ENCODE measurements at places on chromosomes 5 and 9.

GRCh38 chr5:154603485-154603884, 125.5 kb upstream of the HAND1 start:
- DNase-seq, result no peak

GRCh38 chr9:131403493-131403773, 9.5 kb downstream of the PRRC2B start:
- no peak for DNase-seq

DNA sequence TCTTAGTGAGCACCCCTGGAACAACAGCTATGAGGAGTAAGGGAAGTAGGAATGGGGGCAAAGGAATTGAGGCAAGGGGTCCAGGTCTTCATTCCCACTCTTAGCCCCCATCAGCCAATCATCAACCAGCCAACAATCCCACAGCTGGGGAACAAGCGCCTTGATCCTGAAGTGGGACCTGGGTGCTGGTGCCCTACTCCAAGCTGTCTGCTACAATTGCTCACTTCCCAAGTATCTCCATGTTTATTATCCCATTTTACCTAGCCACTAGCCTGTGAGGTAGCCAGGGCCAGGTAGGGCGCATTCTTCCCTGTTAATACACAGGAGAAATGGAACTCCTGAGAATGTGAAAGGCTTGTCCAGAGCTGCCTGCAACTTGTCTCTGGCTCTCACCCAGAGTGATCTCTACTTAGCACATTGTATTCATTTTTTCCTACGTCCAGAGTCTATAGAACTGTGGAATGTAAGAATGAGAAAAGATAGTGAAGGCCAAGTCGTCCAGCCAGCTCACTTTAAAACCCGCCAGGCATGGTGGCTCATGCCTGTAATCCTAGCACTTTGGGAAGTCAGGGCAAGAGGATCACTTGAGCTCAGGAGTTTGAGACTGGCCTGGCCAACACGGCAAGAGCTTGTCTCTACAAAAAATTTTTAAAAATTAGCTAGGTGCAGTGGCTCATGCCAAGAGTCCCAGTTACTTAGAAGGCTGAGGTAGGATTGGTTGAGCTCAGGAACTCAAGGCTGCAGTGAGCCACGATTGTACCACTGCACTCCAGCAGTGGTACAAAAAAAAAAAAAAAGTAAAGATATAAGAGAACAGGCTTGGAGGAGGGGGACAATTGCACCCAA, 6.2 kb upstream of the DNAJC18 start:
- no peak for DNase-seq

DNA sequence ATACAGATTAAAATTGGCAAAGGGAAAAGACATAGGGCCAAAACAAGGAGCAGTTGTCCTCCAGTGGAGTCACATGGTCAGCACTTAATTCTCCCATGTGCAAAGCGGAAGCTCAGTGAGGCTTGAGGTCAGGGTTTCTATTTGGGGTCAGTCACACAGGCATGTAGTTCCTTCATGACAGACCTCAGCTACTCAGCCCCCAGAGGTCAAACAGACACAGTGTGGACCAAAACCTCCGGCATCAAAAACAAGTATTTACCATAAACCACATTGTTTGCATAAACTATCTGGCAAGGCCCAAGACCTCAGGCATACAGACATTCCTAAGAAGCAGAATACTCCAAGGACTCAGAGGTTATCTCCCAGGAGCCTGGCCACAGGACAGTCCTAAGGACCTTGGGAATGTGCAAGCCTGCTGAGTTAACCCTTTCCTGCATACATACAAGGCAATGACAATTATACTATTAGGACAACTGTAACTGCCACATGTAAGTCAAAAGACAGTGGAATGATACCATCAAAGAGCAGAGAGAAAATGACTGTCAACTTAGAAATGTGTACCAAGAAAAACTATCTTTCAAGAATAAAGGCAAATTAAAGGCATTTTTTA, 28.7 kb upstream of the FNIP1 start:
- DNase-seq, result no peak

- DNase-seq, result no peak
Measured at GRCh38 chr9:81344366-81344765, 345.0 kb downstream of the TLE1 start.

DNA sequence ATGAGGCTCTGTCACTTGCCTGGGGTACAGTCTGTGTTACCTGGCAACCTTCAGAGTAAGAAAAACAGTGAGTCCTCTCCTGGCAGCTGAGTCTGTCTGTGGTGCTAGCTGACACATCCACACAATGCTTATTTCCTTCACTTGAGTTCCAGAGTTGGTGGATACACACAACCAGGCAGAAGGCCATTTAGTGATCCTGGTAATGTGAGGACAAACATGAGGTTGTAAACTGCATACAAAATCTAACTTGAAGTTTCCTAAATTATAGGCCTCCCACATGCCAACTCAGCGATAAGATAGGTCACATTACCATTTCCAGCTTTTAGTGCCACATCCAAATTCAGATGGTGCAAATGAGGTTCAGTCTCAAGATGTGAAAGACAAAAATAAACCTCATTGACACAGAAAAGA, 125.5 kb downstream of the DCP2 start:
- DNase-seq, result no peak

DNA sequence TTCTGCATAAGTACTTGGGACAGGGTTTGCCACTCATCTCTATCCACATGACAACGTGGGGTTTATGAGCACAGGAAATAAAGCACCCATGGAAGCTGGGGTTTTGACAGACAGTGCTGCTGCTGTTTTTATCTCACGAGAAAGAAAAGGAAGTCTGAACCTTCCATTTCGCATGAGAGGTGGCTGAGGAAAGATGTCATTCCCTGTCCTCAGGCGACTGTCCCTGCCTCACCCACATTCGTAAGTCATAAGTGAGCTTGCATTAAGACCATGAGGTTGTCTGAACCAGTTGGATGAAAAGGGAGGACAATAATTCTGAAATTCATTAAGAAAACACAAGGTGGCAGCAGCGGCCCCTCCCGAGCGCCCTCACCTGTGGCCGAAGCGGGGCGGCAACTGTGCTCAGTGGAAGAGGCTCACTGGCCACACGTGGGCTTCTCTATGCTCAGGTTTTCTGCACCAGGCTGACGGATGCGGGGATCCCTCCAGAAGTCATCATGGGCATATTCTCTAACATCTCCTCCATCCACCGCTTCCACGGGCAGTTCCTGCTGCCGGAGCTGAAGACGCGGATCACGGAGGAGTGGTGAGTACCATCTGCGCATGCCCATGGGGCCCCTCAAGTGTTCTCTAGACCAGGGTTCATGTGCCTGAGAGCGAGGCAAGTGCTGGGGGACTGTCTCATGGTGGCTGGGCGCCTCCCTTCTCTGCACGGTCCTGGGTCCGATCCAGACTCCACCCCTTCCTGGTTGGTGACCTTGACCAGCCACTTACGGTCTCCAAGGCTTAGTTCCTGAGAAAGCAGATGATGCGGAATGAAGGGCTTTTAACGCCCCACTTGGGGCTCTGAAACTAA, 54.7 kb upstream of the SUSD3 start:
- peak; percentile 48 for DNase-seq

GRCh38 chr5:181246276-181247049, 2.8 kb upstream of the RACK1 start:
- DNase-seq, result peak; percentile 95

DNA sequence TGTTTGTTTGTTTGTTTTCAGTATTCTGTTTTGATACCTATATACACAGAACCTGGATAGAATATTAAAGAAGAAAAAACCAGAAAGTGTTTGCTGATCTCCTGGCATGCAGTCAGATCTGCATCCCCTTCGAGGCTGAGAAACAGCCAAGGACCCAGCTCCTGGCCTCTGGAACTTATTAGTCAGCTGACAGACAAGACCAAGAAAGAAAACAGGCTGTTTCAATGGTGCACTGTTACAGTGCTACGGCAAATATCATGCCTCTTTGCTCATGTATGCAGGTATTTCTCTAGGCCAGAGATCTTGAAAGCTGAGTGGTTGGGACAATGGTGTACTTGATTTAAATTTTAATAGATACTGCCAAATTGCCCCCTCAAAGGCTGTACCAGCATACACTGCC, 95.0 kb downstream of the C5orf15 start:
- no peak for DNase-seq

- no peak for DNase-seq
Measured at GRCh38 chr9:131645078-131645776, 94.6 kb downstream of the RAPGEF1 start.

- DNase-seq, result no peak
Measured at GRCh38 chr5:133930061-133930812, 38.2 kb downstream of the C5orf15 start.

DNA sequence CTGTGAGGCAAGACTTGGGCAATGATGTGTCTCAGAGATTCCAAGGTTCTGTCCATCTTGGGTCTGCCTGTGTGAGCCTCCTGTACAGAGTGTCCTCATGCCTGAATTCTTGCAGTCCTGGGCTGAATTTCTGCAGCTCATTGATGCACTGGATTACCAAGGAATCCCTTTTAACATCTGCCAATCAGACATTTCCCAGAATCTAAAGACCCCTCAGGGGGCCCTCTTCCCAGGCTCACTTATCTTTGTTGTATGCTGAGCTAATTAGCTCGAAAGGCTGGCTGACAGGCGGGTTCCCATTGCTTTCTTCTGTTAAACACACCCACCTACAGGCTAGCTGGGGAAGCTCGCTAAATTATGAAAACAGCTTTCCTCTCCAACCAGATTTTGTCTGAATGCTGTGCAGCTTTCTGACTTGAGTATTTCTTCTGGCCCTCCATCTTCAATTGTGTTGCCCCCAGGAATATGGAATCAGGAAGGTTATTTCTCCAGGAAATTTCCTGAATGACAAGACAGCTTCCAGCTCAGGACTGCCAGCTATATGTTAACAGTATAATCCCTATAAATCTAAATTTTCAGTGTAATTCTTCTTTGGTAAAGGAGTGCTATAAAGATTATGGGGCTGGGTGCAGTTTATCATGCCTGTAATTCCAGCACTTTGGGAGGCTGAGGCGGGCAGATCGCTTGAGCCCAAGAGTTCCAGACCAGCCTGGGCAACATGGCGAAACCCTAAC, at the start of gene LIX1:
TSS of gene LIX1 (minus strand) at position 91 of the 734 bp plus-strand sequence. CDS start at position 56, 35 bp downstream.
- peak; percentile 21 for DNase-seq

- no peak for DNase-seq
Measured at GRCh38 chr5:136730426-136730825, 365.1 kb upstream of the TRPC7 start.
